ENCODE measurements at places on chromosomes 3 and 15.

DNA sequence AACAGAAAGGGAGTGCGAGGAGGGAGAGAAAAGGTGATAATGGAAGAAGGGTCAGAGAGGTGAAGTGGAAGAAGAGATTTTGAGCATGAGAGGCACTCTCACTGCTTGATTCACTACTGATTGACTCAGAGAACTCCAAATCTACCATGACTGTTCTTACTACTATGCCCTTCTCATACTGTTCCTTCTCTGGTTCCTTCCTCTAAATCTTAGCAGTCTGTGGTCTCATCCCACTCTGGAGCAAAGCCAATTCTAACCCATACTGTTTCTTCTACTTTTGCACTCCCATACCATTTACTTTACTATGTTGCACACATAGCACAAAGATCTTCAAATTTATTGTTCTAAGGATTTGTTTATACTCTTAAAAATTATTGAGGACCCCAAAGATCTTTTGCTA, 100.8 kb downstream of the DTWD1 start:
- DNase-seq: no peak

DNA sequence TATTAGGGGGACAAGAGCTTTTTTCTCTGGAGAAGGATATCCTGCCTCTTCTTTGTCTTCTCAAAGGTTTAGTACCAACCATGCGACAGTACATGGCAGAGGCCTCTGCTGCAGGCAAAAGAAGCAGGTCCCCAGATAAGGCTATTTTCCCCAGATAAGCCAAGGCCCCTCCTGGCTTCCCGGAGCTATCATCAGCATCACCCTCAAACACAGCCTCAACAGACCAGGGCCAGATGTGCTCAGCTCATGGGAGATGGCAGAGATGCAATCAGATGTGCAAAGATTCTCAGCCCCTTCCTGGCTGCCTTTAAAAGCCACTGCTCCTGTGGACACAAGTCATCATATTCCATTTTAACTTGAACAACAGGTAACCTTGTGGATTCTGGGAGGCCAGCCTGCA, 49.0 kb downstream of the NTRK3 start:
- DNase-seq: no peak

DNA sequence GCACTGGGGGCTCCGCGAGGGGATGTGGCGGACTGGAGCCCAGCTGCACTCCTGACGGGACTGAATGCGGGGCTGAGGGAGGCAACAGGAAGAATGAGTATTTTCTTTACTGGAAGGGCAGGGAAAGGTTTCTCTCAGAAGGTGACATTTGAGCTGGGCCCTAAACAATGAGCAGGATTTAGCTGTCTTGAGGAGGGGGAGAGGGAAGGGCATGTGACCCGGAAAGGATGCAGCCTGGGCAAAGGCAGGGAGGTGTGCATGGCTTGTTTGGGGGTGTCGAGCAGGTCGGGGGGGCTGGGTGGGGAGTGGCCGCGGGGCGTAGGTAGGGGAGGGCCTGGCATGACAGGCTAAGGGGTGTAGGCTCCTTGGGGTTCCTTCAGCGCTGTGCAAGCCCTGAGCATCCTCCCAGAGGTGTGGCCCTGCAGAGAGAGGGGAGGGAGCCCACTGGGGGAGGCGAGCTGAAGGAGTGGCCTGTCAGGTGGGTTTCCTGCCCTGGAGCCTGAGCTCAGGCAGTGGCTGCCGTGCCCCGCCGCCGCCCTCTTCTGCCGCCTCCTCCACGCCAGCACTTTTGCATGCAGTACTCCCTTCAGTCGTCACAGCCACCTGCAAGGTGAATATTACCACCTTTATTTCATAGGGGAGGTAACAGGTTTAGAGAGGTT, 17.2 kb upstream of the ANKDD1A start:
- DNase-seq: no peak

GRCh38 chr15:31472636-31473384, 146.2 kb downstream of the KLF13 start:
- DNase-seq: no peak

- peak; percentile 34 for DNase-seq
These were observed 141.8 kb upstream of the ICE2 start for GRCh38 chr15:60620708-60621107.

DNA sequence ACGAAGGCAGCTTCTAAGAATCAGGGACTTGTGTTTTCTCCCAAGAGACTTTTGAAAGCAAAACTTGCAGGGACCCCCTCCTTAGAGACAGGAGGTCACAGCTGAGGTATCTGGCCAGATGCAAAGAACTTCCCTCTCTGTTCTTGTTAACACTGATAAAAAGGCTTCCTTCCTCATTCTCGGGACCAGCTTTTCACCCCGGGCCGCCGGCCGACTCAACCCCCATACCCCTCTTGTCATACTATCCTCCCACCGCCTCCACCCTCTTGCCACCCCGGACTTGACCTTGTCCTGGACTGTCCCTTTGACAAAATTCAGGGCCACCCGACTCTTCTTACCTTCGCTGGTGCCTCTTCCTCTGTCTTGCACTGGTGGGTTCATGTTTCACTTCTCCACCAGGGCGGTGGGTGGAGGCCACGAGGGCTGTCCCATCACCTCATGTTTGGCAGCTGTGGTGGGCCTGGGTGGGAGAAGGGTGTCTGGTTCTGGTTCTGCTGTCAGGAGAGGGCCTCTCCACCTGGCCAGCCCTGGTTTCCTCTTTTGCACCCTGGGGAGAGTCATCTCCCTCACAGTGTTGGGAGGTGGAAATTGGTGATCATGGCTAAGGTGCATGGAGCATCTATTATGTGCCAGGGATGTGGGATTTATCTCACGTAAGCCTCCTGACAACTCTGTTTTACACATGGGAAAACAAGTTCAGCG, 32.5 kb downstream of the BHLHE40 start:
- no peak for DNase-seq

DNA sequence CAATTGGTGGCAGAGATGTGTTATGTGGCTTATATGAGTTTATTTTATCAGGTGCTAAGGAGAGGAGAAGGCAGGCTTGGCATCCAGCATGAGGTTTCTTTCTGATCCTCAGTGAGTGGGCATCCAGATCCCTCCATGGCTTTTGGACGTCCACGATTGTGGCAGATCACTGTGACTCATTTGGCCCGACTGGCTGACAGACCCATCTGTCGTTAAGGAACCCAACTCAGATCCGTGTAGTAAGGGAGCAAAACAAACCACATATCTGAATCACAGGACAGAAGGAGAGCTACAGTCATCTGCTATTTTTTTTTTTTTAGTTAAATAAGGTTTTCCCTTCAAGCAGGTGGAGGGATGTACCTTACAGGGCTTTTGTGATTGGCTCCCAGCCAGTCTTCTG, 197.0 kb upstream of the KCNH8 start:
- no peak for DNase-seq

DNA sequence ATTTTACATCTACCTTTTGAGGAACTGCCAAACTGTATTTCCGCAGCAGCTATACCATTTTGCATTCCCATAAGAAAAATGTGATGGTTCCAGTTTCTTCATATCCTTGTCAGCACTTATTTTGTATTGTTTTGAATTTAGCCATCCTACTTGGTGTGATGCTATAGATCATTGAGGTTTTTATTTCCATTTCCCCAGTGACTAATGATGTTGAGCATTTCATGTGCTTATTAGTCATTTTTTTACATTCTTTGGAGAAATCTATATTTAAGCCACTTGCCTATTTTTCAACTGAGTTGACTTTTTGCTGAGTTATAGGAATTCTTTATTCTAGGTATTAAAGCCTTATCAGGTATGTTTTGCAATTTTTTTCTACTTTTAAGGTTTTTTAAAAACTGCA, 347.6 kb upstream of the RARB start:
- DNase-seq: no peak

GRCh38 chr3:66432767-66433521, 67.9 kb downstream of the LRIG1 start:
- no peak for DNase-seq

GRCh38 chr3:61569856-61570580, 8.6 kb downstream of the PTPRG start:
- no peak for DNase-seq

DNA sequence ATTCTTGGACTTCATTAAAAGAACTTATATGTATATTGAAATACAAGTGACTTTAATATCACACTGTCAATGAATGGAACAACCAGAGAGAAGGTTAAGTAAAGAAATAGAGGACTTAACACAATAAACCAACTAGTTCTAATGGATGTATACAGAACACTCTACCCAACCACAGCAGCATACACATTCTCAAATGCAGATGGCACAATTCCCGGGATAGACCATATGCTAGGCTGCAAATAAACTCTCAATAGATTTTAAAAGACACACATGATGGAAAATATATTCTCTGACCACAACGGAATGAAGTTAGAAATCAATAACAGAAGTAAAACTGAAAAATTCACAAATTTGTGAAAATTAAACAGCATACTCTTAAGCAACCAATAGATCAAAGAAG, 214.3 kb upstream of the LINGO1 start:
- DNase-seq: no peak
